Inflammatory macrophage (primary cell): ENCODE measurements at places on chromosomes 11 and 22.

DNA sequence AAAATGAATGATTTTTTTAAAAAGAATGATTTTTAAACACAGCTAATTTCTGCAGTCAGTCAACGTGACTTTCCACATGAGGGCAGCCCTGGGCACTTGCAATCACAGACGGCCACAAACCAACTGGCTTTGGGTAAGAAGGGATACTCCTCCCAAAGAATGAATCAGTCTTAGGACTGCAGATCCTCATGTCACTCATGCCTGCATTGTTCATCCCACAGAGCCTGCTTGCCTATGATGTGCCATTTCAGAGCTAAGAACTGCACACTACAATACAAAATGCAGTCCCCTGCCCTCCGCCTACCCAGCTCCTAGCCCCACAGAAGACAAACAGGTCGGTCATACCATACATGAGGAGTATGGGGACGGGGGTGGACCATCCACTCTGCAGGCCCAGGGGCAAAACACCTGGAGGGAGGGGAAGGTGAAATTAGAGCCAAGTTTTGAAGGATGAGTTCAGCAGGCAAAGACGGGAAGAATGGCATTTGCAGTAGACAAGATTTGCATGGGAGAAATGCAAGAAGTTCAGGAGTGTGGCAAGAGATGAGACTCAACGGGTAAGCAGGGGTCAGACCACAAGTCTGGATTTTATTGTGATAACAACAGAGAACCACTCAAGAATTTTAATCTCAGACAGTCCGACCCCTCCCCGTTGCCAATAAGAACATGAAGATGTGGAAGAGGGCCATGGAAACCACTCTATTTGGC lies 24.7 kb downstream of the PACSIN2 start:
- peak; percentile 75 for DNase-seq

- DNase-seq = no peak
Measured at GRCh38 chr22:20175597-20175900, 24.7 kb upstream of the CCDC188 start.

GRCh38 chr22:25546751-25547150 lies 17.7 kb upstream of the GRK3 start:
- peak; percentile 90 for DNase-seq

DNA sequence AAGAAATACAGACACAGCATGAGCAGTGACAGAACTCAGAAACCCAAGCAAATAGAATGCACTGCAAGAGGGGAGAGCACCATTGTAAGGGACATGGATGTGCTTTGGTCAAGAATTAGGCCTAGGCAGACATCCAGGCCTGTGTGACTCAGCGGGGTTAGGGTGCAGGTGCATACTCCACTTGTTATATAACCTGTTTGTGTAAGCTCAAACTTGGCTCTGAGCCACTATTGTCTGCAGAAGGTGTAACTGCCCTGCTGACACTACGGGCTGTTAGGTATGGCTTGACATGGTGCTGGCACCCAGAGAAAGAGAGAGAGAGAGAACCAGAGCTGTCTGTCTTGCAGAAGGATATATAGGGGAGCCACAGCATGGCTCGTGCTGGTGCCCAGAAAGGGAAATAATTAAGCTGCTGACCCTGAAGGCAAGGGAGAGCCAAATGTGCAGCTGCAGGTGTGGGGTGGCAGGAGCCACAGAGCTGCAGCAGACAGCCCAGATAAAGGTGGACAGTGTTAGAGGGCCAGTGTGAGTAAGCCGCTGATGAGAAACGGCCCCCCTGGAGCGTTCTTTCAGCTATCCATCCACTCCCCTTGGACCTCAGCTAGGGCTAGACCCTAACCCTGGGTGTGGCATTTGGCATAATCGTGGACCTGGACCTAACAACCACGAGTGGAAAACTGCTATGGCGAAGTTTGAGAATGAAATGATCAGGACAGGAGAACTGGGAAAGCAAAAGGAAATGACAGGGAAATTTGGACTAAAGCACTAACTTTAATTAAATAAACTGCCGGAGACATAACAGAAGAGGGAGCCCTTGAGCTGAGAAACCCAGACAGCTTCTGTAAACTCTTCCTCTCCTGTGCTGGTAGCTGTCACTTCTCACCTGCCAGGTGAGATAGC lies 253.0 kb upstream of the CCDC179 start:
- no peak for DNase-seq

- DNase-seq = peak; percentile 67
Measured at GRCh38 chr11:4092026-4092425, 2.6 kb upstream of the RRM1 start.

GRCh38 chr11:74714904-74715303 lies 16.3 kb downstream of the CHRDL2 start:
- no peak for DNase-seq

GRCh38 chr11:87493516-87493915 lies 455.8 kb downstream of the TMEM135 start:
- no peak for DNase-seq

- no peak for DNase-seq
Measured at GRCh38 chr22:46355996-46356471, 20.5 kb downstream of the TRMU start.

GRCh38 chr11:60867871-60868681 lies 734 bp downstream of the ZP1 start:
- DNase-seq = no peak

DNA sequence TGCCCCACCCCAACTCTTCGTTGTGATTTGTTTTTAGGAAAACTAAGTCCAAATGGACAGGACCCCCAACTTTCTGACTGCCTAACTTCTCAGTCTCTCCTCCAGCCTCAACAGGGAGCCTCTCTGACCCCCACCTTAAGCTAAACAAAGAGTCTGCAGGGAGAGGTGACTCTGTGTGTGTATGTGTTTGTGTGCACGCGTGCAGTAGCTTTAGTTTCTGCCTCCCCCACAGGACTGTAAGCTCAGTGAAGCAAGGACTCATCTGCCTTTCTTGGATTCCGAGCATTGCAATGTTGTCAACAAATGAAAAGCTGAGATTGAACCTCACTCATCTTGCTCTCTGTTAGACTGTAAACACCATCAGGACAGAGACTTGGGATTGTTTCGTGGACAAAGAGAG lies 7.9 kb downstream of the SNAP29 start:
- DNase-seq = no peak

DNA sequence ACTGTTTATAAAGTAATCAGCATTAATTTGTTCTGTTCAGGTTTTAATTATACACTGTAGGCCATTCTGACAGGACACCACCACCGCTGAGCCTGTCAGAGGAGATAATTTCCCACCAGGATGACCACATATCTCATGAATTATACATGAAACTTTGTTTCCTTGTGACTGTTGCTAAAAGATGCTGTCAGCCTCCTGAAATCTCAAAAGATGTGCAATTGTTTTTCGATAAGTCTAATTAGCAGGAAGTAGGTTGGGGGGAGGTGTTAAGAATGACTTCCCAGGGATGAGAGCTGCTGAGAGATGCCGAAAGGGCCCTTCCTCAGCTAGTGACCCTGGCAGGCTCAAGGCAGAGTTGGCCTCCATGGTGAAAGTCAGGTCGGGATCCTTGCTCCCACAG lies 485.4 kb downstream of the SOX6 start:
- no peak for DNase-seq

DNA sequence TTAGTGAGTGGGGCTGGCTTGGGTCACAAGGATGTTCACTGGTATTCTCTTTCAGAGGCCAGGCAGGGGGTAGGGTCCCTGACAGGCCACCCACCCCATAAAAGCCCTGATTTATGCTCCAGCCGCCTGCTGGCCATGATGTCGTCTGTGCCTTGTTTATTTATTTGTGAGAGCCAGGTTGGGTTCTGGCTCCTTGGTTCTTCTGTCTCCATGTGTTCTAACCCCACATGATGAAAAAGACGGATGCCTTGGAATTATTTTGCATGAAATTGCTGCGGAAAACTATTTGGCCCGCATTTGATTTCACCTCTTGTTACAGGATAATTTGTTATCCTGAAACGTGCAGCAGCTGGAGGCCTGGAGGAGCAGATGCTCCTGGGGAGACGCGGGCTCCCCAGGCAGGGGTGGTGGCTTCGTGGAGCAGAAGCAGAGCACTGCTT lies 46.3 kb upstream of the WNT11 start:
- DNase-seq = no peak

GRCh38 chr11:6630632-6631291 lies 11.5 kb upstream of the TPP1 start:
- DNase-seq = no peak
